ENCODE measurements at places on chromosomes 16 and 17.

- DNase-seq = no peak
These were observed 142.2 kb upstream of the HS3ST3A1 start for GRCh38 chr17:13743906-13744305.

- no peak for DNase-seq
These were observed 15.0 kb downstream of the TRPV1 start for GRCh38 chr17:3594051-3594800.

- no peak for DNase-seq
These were observed 7.6 kb downstream of the TBX2 start for GRCh38 chr17:61406971-61407911.

- DNase-seq = no peak
These were observed 375 bp upstream of the SPN start for GRCh38 chr16:29662729-29663015.

DNA sequence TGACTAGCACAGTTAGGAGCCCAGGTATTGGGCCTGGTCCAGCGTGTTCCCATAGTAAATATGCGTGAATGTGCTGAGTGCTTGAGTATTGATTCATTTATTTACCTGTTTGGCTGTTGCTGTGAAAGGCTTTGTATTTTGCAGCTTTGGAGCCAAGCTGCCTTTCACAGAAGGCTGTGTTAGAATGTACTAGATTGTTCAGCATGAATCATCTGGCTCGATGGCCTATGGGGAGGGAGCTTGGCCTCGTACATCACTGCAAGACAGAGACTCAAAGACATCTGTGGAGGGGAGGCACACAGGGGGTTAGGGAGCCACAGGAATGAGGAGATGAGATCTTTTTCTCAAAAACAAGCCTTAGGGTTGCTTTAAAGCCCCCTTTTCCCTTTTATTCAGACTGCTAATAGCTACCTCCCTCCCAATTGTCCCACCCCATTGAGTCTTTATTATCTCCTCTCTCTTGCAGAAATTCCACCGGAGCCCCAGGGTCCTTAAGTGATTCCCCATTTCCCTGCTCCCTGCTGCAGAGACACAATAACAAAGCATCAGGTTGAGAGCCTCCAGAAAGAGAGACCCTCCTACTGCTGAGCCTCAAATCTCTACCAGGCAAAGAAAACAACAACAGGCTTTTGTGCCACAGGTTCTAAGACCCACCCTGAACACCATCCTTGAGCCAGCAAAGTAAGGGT, 307.2 kb downstream of the ABCC12 start:
- no peak for DNase-seq

- DNase-seq = no peak
These were observed 2.5 kb downstream of the CORO1A start for GRCh38 chr16:30185683-30186421.

DNA sequence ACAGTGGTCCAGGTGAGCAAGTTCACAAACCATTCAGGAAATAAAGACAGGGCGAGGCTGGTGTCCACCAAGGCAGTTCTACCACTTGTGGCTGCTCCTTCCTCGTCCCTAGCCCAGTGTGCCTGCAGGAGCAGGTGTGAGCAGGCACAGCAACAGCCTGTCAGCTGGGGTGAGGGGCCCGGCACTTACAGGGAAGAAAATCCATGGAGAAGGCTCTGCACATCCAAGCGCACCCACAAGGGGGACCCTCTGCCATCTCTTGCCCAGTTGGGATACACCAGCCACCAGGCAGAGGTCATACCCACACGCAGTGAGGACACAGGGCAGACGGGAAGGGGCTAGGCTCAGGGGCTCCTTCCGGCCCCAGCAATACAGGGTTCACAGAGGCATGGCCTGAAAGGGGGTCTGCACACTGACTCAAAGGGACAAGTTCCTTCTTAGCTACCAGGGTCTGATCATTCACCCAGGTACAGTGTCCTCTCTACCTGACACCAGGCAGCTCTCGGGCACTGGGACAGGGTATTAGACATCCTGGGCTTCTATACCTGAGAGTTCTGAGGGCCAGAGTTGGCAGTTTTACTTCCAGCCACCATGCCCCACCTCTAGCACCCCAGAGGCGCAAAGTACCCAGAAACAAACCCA, 27.0 kb downstream of the CDIP1 start:
- peak; percentile 64 for DNase-seq

GRCh38 chr17:5133311-5133710, 17.5 kb downstream of the USP6 start:
- no peak for DNase-seq

DNA sequence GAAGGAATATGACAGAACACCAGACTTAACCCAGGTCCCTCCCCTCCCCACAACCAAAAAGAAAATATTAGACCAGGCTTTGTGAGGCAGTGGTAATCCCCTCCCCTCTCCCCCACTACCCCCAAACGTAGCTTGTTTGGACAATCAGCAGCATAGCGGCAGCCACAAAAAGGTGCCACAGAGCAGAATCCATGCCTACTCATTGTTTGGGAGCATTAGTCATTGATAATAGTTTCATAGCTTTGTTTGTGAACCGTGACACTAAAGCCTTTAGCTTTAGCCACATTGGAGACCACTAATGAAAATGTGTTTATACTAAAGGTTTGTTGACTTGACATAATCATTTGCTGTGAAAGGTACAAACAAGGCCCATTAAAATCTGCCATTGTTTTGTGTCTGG, 65.1 kb downstream of the NUP93 start:
- DNase-seq = no peak

GRCh38 chr17:76391200-76391715, 6.8 kb downstream of the SPHK1 start:
- DNase-seq = no peak

- no peak for DNase-seq
These were observed 77.4 kb downstream of the CDH13 start for GRCh38 chr16:82703871-82704768.

DNA sequence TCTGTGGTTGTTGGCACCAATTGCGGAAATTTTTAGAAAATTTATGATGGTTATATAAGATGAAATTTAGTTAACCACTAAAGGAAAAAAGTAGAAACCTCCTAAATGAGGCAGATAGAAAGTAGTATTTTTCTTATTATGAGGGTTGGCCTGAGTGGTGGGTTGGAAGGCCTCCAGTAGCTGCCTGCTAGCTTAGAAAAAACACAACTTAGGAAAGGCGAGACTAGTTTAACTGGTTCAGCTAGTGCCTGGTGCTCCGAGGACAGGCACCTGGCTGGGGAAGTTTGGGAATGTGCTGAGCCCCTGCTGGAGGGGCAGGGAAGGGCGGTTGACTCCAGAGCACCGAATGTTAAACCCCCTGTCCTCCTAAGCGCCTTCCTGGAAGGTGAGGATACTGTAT, 19.9 kb downstream of the LDHD start:
- peak; percentile 90 for DNase-seq

GRCh38 chr17:73562896-73563295, 81.3 kb downstream of the SDK2 start:
- DNase-seq = no peak

- no peak for DNase-seq
These were observed 31.4 kb downstream of the GPRC5B start for GRCh38 chr16:19853132-19853741.

DNA sequence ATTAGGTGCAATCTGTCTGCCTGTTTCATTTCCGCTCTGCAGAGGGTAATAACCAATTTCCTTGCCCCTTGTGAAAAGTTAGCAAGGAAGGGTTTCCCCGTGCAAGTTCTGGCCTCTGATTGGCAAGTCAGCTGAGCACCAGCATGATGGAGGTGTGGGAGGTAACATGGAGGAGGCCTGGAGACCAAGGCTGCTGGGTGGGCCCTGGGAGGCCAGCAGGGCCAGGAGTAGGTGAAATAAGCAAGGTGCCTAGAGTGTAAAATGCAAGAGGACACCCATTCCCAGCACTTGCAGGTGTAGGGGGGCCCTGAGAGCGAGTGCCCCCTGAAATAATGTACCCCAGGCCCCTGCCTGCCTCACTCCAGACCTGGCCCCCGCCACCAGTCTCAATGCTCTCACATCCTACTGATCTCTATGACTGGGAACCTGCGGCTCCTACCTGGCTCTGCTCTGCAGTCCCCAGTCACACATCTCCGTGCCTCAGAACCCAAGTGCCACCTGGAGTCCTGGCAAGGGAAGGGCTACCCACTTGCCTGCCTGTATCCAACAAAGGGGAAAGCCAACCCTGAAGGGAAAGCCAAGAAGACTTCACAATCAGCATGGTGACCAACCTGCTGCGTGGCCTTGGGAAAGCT, 116.2 kb downstream of the C16orf78 start:
- no peak for DNase-seq

DNA sequence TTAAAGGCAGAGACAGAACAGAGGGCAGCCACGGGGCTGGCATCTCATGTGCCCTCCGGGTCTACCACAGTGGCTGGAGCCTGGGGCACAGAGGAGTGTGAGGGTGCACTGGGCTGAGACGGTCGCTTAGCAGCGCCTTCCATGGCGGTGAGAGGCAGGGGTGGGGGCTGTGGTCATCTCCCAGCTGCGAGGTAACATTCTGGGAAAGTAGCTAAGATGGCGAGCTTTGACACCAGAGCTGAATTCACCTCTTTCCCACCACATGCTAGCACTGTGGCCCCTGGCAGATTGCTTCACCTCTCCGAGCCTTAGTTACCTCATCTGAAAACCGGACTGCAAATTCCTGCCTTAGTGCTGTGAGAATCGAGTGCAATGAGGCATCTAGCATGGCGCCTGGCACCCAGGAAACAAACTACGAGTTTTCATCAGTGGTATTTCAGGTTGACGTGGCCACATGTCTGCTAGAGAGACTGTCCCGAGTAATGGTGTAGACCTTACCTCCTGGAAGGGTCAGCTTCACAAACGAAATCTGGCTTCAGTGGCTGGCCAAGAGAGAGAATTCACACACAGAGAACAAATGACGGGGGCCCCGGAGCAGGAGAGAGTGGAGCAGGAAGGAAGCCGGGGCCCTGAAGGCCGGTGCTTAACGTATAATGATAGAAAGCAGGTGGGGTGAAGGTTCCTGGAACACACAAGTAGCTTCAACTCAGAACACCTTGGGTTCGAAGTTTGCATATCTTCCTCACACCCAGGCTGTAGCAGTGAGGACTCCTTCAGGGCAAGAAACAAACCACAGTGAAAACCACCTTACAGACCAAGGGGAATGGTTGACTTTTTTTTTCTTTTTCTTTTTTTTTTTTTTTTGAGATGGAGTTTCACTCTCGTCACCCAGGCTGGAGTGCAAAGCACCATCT, 63.9 kb upstream of the RPH3AL start:
- no peak for DNase-seq

GRCh38 chr16:85078226-85078625, 34.0 kb downstream of the CIBAR2 start:
- DNase-seq = no peak

DNA sequence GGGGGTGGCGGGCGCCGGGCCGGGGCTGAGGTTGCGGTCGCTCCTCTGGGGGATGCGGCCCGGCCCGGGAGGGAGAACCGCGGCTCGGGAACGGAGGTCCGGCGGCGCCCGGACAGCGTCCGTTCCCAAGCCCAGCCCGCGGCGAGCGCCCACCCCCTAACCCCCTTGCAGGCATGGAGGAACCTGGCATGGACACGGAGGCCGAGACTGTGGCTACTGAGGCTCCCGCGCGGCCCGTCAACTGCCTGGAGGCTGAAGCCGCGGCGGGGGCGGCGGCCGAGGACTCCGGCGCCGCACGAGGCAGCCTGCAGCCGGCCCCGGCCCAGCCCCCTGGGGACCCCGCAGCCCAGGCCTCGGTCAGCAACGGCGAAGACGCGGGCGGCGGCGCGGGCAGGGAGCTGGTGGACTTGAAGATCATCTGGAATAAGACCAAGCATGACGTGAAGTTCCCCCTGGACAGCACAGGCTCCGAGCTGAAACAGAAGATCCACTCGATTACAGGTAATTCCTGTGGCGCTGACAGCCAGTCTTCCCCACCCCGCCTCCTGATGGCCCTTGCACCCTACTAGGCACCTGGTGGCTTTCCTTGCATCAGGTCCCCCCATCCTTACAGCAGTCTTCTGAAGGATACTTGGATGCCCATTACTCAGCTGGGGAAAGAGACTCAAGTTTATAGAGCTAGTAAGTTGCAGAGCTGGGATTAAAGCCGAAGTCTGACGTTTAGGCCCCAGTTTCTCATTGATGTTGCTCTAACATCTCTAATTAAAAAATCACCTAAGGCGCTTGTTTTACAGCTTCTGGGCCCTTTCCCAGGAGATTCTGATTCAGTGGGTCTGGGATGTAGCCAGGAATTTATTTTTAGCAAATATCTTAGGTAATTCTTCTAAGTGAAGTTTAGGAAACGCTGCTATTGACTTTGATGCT, 514 bp downstream of the UBFD1 start:
- DNase-seq = no peak

DNA sequence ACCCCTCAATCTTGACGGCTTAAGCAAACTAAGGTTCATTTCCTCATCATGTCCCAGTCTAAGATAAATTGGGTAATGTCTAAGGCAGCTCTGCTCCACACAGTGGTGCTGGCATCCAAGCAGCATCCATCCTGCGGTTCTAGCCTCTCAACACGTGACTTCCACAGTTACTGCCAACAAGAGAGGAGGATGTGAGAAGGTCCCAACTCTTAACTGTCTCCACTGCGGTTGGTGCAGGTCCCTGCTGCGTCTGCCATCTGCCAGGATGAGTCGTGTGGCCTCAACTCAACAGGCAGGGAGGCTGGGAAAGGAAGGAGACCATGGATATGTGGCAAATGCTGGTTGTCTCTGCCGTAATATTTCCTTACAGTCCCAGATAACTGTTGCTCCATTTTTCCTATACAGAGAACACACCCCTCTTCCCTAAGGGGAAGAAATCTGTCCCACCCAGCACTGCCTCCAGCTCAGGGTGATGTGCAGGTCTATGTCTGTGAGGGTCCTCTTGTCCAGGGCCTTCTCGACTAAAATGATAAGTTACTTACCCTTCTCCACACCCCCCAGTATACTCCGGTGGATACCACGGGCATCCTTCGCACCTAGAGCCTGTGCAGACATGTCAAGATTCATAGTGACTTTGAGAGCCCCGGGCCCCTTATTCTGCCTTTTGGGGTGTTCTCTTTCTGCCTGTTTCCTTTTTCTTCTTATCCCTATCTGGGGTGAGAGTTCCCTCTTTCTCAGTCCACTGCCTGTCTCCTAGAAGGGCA, 64.7 kb downstream of the KCNJ18 start:
- DNase-seq = no peak

DNA sequence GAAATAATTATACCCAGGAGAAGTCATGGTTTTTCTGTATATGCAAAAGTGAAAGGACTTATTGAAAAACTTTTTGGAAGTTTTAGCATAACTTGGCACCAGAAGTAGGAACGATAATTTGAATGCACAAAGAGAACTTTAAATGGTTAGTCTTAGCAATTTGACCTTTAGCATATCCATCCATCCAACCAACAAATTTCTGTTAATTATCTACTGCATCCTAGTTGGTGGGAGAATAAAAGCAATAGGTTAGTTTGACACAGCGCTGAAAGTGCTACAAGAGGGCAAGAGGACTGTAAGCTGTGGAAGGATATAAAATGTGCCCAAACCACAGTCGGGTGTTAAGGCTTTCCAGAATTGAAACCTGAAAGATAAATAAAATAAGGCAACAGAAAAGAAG, 17.6 kb downstream of the SPAG9 start:
- no peak for DNase-seq

DNA sequence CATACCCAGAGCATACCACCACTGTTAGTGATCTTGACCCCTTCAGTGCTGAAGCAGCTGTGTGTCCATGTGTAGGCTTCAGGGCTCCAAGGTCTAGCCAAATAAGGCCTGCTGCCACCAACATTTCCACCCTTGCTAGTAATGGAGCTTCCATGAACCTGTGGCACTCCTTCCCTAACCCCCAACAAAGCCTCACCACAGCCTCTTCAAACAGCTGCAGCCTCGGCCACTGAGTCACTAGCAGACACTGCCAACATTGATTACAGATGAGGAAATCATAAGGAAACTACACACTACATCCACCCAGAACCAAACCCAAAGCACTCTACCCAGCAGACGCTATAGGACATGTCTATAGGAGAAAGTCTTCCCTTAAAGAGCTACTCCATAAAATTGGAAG, 610.7 kb downstream of the KCNJ2 start:
- DNase-seq = no peak

GRCh38 chr17:82041144-82041814, 3.8 kb upstream of the DCXR start:
- no peak for DNase-seq
